Renal cortex interstitium (tissue), 15 donors: ENCODE measurements at places on chromosomes 7 and 10. TPM values are rescaled to one million over a fixed set of nuclear protein-coding genes. Genes with fewer than 3 reads are reported as not detected.

The GPR26 gene
- 0.01 TPM for polyA plus RNA-seq

The SVOPL gene
- 3.5 TPM for polyA plus RNA-seq

The OPALIN gene
- not detected for polyA plus RNA-seq

The TNRC18 gene
- 105 TPM for polyA plus RNA-seq

The LRRC61 gene
- polyA plus RNA-seq, result 24.6 TPM

The MINDY4 gene
- polyA plus RNA-seq, result 11.5 TPM

The COL13A1 gene
- 23.1 TPM for polyA plus RNA-seq

The AUTS2 gene
- polyA plus RNA-seq, result 102 TPM

The CAMK1D gene
- 10.5 TPM for polyA plus RNA-seq

The CTAGE8 gene
- polyA plus RNA-seq, result 5.0 TPM

The NPTX2 gene
- polyA plus RNA-seq, result 4.6 TPM
